ENCODE measurements at places on chromosomes 1 and 21. TPM values are rescaled to one million over a fixed set of nuclear protein-coding genes. Genes with fewer than 3 reads are reported as not detected.

SLC9C2 gene
- not detected for total RNA-seq

AMPD1 gene
- not detected for total RNA-seq

IVNS1ABP gene
- total RNA-seq = 131 TPM

PRRX1 gene
- not detected for total RNA-seq

- DNase-seq = no peak
- H3K27me3 ChIP-seq = peaks cover 20% of the 10 kb centered on the region
- no peaks in the 10 kb centered on the region for H3K4me1 ChIP-seq
Observed at GRCh38 chr1:15797614-15798390, 9.6 kb downstream of the UQCRHL start.

GRCh38 chr21:46111857-46112724, 14.2 kb downstream of the COL6A2 start:
- H3K4me1 ChIP-seq = no peaks in the 10 kb centered on the region
- H3K4me3 ChIP-seq = no peak overlapping the region
- no peak overlapping the region for H3K27ac ChIP-seq
- no peak for DNase-seq
- no peaks in the 10 kb centered on the region for H3K27me3 ChIP-seq

Measured in T-cell (primary cell).